ENCODE measurements at places on chromosomes 1 and 21. TPM values are rescaled to one million over a fixed set of nuclear protein-coding genes. Genes with fewer than 3 reads are reported as not detected.
A peak's percentile ranks its signal among the peaks of the same experiment; 100 is the strongest.

- peak overlapping the region; percentile 69 for H3K27ac ChIP-seq
- no peaks in the 10 kb centered on the region for H3K27me3 ChIP-seq
- peak overlapping the region; percentile 45 for H3K4me3 ChIP-seq
- peaks cover 32% of the 10 kb centered on the region for H3K4me1 ChIP-seq
- peaks cover 4% of the 10 kb centered on the region for H3K36me3 ChIP-seq
These were observed 1.7 kb downstream of the BEST4 start for GRCh38 chr1:44786138-44786840.

GRCh38 chr21:15875286-15875685 lies 145.5 kb downstream of the USP25 start:
- no peaks in the 10 kb centered on the region for H3K4me1 ChIP-seq
- no peaks in the 10 kb centered on the region for H3K27me3 ChIP-seq
- no peak overlapping the region for H3K4me3 ChIP-seq
- DNase-seq, result no peak

The CTSS gene
- total RNA-seq, result 7.3 TPM

DNA sequence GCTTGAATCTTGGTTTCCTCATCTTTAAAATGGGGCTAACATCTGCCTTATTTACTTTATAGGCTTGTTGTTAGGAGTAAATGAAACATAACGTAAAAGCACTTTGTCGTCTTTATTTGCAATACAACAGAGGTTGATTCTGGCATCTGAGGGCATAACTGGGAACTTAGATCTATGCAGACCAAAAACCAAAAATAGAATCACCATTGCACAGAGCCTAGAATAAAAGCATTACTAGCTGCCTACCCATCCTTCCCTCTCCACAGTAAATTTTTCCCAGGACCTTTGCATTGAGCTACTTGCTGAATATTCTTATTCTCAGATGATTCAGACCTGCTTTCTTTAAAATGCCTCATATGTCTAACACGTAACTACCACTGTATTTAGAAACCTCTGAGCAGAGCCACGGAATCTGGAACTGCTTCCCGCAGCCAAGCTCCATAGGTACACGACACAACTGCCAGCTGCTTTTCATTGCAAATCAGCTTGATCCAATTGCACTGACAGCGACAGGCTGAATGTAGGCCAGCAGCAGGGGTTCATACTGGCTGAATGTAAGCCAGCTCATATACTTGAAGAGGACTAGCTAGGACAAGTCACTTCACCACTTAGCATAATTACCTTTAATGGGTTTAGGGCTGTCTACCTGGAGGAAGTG lies 33.2 kb upstream of the SERBP1 start:
- H3K27me3 ChIP-seq, result no peaks in the 10 kb centered on the region
- DNase-seq, result no peak
- no peak overlapping the region for H3K27ac ChIP-seq
- H3K4me3 ChIP-seq, result no peak overlapping the region
- H3K4me1 ChIP-seq, result peaks cover 22% of the 10 kb centered on the region

The CD1B gene
- total RNA-seq, result not detected

GRCh38 chr1:153362187-153362775 lies 4.6 kb downstream of the S100A9 start:
- DNase-seq, result peak; percentile 50
- H3K27me3 ChIP-seq, result no peaks in the 10 kb centered on the region
- no peaks in the 10 kb centered on the region for H3K36me3 ChIP-seq
- no peaks in the 10 kb centered on the region for H3K4me1 ChIP-seq
- no peak overlapping the region for H3K4me3 ChIP-seq

DNA sequence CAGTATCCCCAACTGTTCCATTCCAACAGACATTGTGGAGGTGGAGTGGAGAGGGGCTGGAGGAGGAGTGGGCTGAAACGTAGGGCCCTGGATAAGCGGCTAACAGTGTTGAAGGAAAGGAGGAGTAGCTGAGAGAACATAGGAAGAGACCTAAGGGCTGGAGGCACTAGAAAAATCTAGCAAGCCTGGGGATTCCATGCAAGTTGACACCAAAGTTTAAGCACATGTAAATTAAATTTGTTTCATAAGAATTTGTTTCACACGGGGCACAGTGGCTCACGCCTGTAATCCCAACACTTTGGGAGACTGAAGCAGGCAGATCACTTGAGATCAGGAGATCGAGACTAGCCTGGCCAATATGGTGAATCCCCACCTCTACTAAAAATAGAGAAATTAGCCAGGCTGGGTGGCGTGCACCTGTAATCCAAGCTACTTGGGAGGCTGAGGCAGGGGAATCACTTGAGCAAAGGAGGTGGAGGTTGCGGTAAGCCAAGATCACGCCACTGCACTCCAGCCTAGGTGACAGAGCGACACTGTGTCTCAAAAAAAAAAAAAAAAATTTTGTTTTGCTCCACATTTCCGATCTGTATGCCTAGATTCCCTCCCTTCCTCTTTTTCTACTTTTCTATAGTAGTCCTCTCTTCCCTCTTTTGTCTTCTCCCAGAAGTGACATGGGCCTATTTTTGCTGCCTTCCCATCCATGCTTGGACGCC lies 530 bp upstream of the CD244 start:
- H3K27ac ChIP-seq, result peak overlapping the region; percentile 29
- H3K27me3 ChIP-seq, result no peaks in the 10 kb centered on the region
- H3K4me1 ChIP-seq, result no peaks in the 10 kb centered on the region
- H3K4me3 ChIP-seq, result no peak overlapping the region

DNA sequence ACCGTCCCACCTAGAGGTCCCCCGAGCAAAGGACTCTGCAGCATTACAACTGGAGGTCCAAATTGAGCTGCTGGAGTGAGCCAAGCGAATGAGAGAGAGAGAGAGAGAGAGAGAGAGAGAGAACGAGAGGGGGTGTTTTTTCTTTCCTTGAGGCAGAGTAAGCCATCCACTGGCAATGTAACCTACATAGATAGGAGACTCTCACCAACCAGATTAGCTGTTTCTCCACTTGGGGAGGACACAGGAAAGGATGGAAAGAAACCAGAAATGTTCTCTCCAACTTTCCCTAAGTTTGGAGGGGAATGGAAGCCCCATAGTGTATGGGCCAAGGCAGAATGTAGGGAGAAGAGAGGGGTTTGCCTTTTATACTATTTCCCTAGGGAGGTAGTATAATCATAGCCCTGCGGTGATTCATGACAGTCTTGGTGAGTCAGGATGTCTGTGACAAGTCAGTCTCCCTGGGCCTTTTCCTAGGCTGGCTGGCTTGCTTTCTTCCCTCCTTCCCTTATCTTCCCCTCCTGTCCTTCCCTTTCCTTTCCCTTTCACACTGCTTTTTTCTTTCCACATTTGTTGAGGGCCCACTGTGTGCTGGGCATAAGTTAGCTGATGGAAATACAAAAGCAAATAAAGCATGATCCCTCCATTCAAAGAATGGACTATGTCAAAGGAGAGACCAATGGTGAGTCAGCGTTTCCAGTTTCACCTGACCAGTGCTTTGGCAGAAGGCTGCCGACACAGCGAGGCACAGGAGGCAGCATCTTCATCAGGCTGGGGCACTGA lies 7.1 kb downstream of the FNDC7 start:
- no peaks in the 10 kb centered on the region for H3K27me3 ChIP-seq
- no peaks in the 10 kb centered on the region for H3K4me1 ChIP-seq
- peak; percentile 66 for DNase-seq
- peak overlapping the region; percentile 74 for H3K27ac ChIP-seq
- H3K36me3 ChIP-seq, result no peaks in the 10 kb centered on the region
- H3K4me3 ChIP-seq, result no peak overlapping the region

The LCE6A gene
- total RNA-seq, result not detected

The F13B gene
- total RNA-seq, result not detected

GRCh38 chr1:110580244-110580643 lies 25.9 kb downstream of the KCNA2 start:
- H3K27ac ChIP-seq, result no peak overlapping the region
- no peak overlapping the region for H3K4me3 ChIP-seq
- no peaks in the 10 kb centered on the region for H3K36me3 ChIP-seq
- no peak for DNase-seq

The RHCE gene
- total RNA-seq, result not detected

The FCRLB gene
- 0.63 TPM for total RNA-seq

GRCh38 chr1:204714861-204715511 lies 29.4 kb upstream of the LRRN2 start:
- no peaks in the 10 kb centered on the region for H3K4me1 ChIP-seq
- DNase-seq, result no peak
- no peak overlapping the region for H3K4me3 ChIP-seq
- no peaks in the 10 kb centered on the region for H3K27me3 ChIP-seq
- no peak overlapping the region for H3K27ac ChIP-seq

DNA sequence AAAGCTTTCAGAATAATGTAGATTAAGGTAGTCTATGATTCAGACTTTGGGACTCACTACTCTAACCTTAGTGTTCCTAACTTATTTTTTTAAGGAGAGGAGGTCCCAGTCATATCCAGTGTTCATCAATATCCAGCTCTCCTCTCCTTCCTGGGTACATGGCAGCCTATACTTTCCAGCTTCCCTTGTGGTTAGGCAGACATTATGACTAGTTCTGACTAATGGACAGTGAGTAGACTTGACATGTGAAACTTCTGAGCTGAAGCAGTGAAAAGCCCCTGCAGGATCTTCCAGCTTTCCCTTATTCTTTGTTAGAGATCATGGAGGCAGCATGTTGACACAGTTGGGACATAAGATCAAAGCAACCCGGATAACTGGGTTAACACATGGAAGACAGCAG lies 144.2 kb downstream of the PTPRU start:
- no peaks in the 10 kb centered on the region for H3K36me3 ChIP-seq
- H3K27ac ChIP-seq, result no peak overlapping the region
- no peaks in the 10 kb centered on the region for H3K27me3 ChIP-seq
- H3K4me3 ChIP-seq, result no peak overlapping the region
- no peak for DNase-seq

The PRRX1 gene
- total RNA-seq, result 23.9 TPM

DNA sequence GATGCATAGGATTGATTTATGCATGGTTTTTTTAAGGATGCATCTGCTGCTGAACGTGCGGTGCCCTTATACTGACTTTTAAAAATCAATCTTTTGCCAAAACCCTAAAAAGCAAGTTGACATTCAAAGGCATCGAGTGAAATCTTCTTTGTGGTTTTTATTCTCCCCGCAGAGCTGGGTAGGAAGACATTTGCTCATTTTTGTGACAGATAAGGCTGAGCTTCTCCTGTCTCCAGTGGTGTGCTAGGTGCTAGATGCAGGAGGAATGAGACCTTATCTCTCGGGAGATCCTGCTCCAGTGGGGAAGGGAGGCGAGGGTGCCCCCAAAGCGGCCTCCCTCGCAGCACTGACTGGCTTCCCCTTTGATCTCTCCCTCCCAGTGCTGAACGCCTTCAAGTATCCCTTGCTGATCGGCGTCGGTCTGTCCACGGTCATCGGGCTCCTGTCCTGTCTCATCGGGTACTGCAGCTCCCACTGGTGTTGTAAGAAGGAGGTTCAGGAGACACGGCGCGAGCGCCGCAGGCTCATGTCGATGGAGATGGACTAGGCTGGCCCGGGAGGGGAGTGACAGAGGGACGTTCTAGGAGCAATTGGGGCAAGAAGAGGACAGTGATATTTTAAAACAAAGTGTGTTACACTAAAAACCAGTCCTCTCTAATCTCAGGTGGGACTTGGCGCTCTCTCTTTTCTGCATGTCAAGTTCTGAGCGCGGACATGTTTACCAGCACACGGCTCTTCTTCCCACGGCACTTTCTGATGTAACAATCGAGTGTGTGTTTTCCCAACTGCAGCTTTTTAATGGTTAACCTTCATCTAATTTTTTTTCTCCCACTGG lies 14.9 kb upstream of the CD101 start:
- no peak overlapping the region for H3K27ac ChIP-seq
- peaks cover 60% of the 10 kb centered on the region for H3K4me1 ChIP-seq
- no peak for DNase-seq
- no peaks in the 10 kb centered on the region for H3K27me3 ChIP-seq

GRCh38 chr1:150560576-150561253 lies 11.5 kb downstream of the ADAMTSL4 start:
- peak; percentile 92 for DNase-seq
- no peaks in the 10 kb centered on the region for H3K27me3 ChIP-seq
- H3K4me1 ChIP-seq, result no peaks in the 10 kb centered on the region

The POU3F1 gene
- not detected for total RNA-seq

GRCh38 chr1:40951943-40952743 lies 27.4 kb upstream of the CTPS1 start:
- no peaks in the 10 kb centered on the region for H3K36me3 ChIP-seq
- no peaks in the 10 kb centered on the region for H3K4me1 ChIP-seq
- no peak overlapping the region for H3K27ac ChIP-seq
- no peak overlapping the region for H3K4me3 ChIP-seq
- DNase-seq, result peak; percentile 69

- peaks cover 40% of the 10 kb centered on the region for H3K4me1 ChIP-seq
- DNase-seq, result no peak
- no peaks in the 10 kb centered on the region for H3K36me3 ChIP-seq
These were observed 10.0 kb downstream of the GALNT2 start for GRCh38 chr1:230077011-230077410.

DNA sequence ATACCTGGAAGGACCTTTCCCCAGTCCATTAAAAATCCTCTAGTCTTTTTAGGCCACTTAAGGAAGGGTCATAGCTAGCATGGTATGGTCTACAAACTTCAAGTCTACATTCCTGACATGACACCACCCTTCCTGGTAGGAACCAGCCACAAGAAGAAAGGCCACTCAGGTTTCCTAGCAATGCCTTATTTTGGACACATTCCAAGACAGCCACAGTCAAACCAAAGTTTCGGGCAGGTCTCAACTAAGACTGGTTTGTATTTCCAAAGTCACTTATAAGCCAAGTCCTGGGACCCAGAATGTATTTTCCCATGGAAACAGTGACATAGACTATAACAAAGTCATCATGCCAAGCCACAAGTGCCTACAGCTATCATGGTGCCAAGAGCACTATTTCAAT lies 50.6 kb upstream of the SLC44A3 start:
- H3K4me3 ChIP-seq, result no peak overlapping the region
- no peak for DNase-seq
- no peak overlapping the region for H3K27ac ChIP-seq
- H3K4me1 ChIP-seq, result no peaks in the 10 kb centered on the region

DNA sequence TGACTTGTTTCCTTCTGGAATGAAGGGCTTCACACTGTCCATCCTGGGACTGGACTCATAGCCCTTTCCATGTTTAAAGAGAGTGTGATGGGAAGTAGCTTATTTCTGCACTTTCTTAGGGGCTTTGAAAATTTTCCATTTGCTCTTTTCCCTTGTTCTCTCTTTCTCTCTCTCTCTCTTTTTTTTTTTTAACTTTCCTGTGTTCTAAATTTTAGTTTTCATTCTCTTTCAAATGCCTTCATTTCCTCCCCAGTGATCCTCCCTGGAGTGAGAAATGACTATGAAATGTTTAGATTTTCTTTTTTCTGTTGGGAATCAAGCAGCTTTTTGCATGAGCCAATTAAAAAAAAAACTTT lies 2.1 kb downstream of the AK4 start:
- peak overlapping the region; percentile 95 for H3K27ac ChIP-seq
- DNase-seq, result no peak
- H3K4me3 ChIP-seq, result no peak overlapping the region
- no peaks in the 10 kb centered on the region for H3K4me1 ChIP-seq
- no peaks in the 10 kb centered on the region for H3K36me3 ChIP-seq

The PLA2G2C gene
- not detected for total RNA-seq

- DNase-seq, result no peak
- no peak overlapping the region for H3K27ac ChIP-seq
- H3K27me3 ChIP-seq, result peaks cover 31% of the 10 kb centered on the region
- no peaks in the 10 kb centered on the region for H3K36me3 ChIP-seq
- H3K4me1 ChIP-seq, result peaks cover 31% of the 10 kb centered on the region
These were observed 2.4 kb downstream of the ALX3 start for GRCh38 chr1:110067893-110068645.

- H3K27me3 ChIP-seq, result no peaks in the 10 kb centered on the region
- peak; percentile 62 for DNase-seq
- H3K27ac ChIP-seq, result peak overlapping the region; percentile 16
- H3K4me1 ChIP-seq, result peaks cover 27% of the 10 kb centered on the region
These were observed 46.2 kb upstream of the PALMD start for GRCh38 chr1:99599678-99600175.
